ENCODE measurements at places on chromosomes 7 and 10.

- DNase-seq = no peak
Measured at GRCh38 chr7:54664235-54665228, 94.5 kb downstream of the SEC61G start.

DNA sequence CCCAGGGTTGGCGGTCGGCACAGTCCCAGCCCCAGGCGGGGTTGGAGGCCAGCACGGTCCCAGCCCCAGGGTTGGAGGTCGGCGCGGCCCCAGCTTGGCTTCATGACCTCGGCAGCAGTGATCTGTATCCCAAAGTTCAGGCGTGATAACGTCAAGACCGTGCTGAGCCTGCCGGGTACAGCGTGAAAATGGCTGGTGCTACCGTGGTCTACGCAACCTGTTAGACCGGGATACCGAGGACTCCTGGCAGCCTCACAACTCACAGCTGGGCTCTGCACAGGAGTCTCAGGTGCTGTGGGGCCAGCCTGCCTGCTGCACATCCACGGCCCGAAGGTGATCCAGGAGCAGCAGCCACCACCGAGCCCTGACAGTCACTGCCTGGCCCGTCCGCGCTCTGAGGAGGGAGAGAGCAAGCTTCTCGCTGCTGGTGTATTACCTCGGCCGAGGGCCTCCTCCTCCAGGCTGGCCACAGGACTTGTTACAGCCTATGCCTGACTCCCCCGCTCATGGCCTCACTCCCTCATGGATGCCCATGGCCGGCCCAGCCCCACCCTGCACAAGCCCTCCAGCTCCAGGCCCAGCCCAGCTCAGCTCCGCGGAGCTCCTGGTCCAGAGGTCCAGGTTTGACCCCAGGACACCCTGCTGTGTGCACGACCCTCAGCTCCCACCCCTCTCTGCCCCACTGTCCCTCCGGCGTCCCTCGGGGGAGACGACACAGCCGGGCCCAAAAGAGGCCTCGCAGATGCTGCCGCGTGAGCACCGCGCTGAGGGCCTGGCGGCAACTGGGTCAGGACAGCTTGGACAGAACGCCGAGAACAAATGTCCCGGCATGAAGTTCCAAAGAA lies 156.0 kb downstream of the ELFN1 start:
- no peak for DNase-seq

- DNase-seq = no peak
Measured at GRCh38 chr7:122528879-122529481, 169.9 kb downstream of the RNF133 start.

- no peak for DNase-seq
Measured at GRCh38 chr10:120505866-120506265, 48.8 kb downstream of the PLPP4 start.

DNA sequence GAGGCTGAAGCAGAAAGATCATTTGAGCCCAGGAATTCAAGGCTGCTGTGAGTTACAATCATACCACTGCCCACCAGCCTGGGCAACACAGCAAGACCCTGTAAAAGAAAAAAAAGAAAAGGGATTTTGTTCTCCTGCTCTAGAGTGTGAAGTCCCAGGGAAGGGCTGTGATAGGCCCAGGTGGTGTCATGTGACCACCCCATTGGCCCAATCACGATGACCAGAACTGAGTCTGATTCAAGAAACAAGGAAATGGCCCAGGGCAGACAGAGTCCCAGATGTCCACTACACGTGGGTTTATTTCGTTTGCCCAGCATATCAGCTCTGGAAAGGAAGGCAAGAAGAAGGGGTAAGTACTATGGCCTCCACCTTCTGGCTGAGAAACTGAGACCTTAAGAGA lies 81.3 kb upstream of the CUX1 start:
- DNase-seq = no peak

- DNase-seq = no peak
Measured at GRCh38 chr7:156223935-156224832, 411.9 kb upstream of the SHH start.

- no peak for DNase-seq
Measured at GRCh38 chr7:155260498-155260872, 37.2 kb upstream of the INSIG1 start.

DNA sequence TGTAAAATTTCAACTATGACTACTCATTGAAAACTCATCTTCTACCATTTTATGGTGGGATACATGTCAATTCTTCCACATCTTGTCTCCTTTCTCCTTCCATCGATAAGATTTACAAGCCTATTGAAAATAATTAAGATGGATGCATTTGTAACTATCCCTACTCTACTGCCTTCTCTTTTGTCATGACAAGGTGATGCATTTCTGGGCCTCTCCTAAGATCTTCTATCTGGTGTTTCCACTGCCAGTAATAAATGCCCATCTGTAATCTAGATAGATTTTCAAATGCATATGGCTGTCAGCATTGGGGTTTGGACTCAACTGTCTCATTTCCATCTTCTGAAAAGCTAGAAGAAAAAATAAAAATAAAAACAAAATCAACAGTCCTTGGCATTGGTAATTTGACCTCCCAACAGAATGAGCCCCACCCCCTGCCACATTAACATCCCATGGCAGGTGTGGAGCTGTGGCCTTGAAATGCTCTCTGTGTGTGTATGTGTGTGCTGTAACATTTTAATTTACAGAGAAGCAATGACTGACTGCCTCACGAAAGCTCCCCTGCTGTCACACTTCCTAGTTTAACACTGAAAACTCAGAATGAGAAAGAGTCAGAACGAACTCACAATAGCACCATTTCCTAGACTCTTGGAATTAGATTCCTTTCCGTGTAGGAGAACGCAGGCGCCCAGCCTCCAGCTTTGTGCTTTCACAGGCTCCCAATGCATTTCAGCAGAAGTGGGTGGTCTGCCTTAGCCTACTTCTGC lies 74.2 kb downstream of the RHOBTB1 start:
- DNase-seq = no peak

- no peak for DNase-seq
Measured at GRCh38 chr10:124076148-124076733, 17.2 kb downstream of the CHST15 start.

DNA sequence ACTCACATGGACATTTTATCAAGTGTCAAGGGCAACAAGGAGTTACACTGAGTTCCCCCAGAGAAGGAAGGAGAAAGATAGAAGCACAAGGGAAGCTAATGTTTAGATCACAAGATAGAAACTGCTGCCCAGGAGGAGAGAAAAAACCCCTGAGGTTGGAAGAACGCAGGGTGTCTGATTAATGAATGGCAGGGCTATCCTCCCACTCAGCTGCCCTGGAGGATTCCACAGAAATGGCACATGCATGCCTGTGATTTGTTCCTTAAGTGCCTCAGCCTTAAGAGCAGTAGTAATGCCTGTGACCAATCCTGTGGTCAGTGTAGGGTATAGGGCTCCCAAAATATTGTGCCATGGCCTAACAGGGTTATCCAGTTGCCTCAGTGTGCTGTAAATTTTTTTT lies 20.2 kb downstream of the DNAJB9 start:
- no peak for DNase-seq

DNA sequence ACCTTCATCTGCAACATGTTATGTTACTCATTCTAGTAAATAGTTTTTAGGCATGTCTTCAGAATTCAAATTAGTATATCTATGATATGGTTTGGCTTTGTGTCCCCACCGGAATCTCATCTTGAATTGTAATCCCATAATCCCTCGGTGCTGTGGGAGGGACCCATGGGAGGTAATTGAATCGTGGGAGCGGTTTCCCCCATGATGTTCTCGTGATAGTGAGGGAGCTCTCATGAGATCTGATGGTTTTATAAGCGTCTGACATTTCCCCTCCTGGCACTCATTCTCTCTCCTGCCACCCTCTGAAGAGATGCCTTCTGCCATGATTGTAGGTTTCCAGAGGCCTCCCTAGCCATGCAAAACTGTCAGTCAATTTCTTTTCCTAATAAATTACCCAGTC lies 20.4 kb upstream of the GPR37 start:
- no peak for DNase-seq

- no peak for DNase-seq
Measured at GRCh38 chr10:132834311-132834761, 48.4 kb upstream of the NKX6-2 start.

GRCh38 chr7:157881048-157881771 lies 544.4 kb downstream of the DNAJB6 start:
- DNase-seq = no peak

DNA sequence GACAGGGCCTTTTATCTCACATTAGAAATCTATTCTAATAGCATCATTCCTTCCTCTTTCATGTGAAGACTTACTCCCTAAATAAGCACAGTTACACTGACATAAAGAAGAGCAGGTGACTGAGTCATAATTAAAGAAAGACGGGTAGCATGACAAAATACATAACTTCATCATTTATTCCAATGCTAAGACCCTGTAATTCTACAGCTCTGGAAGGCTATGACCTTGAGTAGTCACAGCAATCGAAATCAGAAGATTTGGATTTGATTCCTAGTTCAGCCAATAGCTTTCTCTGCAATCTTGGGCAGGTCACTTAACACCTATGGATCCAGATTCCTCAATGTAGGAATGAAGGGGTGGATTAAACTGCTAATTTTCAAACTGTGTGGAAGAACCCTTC lies 42.7 kb downstream of the KDM7A start:
- DNase-seq = no peak

DNA sequence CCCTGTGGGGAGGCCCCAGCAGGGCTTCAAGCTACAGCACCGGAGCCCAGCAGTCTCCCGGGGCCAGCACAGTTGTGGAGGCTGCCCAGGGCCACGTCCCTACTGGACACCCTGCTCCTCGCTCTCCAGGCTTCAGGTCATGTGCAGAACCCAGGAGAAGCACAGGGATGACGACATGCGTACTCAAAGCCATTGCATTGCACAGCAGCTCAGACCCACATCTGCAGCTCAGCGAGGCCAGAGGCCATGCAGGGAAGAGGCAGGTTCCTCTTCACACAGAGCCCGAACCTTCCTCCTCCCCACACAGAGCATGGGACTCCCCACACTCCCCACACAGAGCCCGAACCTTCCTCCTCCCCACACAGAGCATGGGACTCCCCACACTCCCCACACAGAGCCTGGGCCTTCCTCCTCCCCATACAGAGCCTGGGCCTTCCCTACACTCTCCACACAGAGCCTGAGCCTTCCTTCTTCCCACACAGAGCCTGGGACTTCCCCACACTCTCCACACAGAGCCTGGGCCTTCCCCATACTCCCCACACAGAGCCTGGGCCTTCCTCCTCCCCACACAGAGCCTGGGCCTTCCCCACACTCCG lies 12.3 kb downstream of the CFAP46 start:
- DNase-seq = no peak

DNA sequence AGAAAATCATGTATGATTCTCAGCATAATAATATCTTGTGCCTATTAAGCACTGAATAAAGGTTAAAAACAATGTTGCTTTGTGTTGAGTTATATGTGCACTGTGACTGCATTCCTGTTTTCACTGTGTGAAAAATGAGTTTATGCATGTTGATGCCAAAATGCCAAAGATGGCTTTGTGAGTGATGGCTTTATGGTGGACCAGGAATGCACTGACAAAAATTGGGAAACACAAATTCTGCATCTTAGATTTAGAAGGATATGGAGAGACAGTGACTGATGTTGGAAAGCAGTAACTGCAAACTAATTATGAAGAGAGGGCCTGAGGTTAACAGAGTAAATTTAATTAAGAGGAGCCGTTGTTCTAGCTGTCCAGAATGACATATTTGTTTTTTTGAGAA lies 440.4 kb downstream of the KIF20B start:
- no peak for DNase-seq

GRCh38 chr10:83073472-83073871 lies 1065.8 kb upstream of the GHITM start:
- no peak for DNase-seq

- DNase-seq = no peak
Measured at GRCh38 chr7:18038382-18038781, 10.7 kb upstream of the PRPS1L1 start.

All from activated T-helper 1 cell treated with anti-CD3 and anti-CD28 coated beads, Interleukin-2, amount 50 U/mL, for 16 hours (primary cell).